ENCODE measurements at places on chromosomes 12 and 14. TPM values are rescaled to one million over a fixed set of nuclear protein-coding genes. Genes with fewer than 3 reads are reported as not detected.

DNA sequence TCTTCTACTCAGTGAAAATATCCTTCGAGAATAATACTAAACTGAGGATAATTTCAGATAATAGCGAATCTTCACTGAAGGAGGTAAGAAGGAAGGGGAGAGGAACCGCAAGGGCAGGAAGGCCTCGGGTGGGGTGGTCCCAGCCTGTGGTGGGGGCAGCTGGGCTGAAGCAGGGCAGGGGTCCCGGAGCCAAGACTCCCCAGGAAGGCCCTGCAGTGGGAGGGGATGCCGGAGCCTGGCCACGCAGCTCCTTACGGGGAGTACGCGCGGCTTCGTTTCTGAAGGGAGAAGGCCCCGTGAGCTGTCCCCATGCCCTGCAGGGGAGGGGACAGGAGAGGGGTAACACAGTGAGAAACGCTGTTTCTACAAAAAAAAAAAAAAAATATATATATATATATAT lies 21.2 kb downstream of the STX2 start:
- H3K4me1 ChIP-seq: peaks cover 9% of the 10 kb centered on the region
- H3K27ac ChIP-seq: no peak overlapping the region
- H3K36me3 ChIP-seq: peaks cover 9% of the 10 kb centered on the region
- DNase-seq: no peak

GRCh38 chr12:83945871-83946270 lies 966.7 kb downstream of the SLC6A15 start:
- DNase-seq: no peak
- no peaks in the 10 kb centered on the region for H3K27me3 ChIP-seq
- H3K27ac ChIP-seq: no peak overlapping the region

GRCh38 chr12:120085920-120086645 lies 30.5 kb downstream of the RAB35 start:
- H3K36me3 ChIP-seq: peaks cover 3% of the 10 kb centered on the region
- peak overlapping the region; percentile 88 for H3K4me3 ChIP-seq
- peak overlapping the region; percentile 93 for H3K27ac ChIP-seq
- H3K27me3 ChIP-seq: peaks cover 12% of the 10 kb centered on the region
- peaks cover 18% of the 10 kb centered on the region for H3K4me1 ChIP-seq

DNA sequence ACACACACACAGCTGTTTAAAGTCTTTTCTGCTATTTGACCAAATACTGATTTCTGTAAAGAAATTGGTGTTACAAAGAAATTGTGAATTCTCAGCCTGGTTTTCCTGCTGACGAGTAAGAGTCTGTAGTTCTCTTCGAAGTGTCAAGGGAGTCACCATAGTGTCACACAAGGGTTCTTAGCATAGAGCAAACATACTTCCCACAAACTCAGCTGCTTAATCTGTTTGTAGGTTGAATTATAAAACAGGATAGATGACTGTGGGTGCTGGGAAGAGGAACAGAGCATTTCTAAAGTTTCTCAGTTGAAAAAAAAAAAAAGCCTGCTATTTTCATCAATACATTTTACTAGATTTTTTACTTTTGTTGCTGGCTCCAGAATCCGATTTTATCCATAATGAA lies 82.9 kb downstream of the FOXA1 start:
- H3K36me3 ChIP-seq: no peaks in the 10 kb centered on the region
- no peaks in the 10 kb centered on the region for H3K4me1 ChIP-seq
- H3K27me3 ChIP-seq: no peaks in the 10 kb centered on the region
- no peak overlapping the region for H3K4me3 ChIP-seq

- H3K4me3 ChIP-seq: no peak overlapping the region
- peaks cover 43% of the 10 kb centered on the region for H3K36me3 ChIP-seq
- peak; percentile 7 for DNase-seq
- no peaks in the 10 kb centered on the region for H3K27me3 ChIP-seq
- H3K4me1 ChIP-seq: peaks cover 21% of the 10 kb centered on the region
These were observed 204.9 kb upstream of the BCL2L14 start for GRCh38 chr12:11865824-11866223.

FLRT2 gene
- total RNA-seq: 49.7 TPM

ACOT6 gene
- not detected for total RNA-seq

- no peak overlapping the region for H3K27ac ChIP-seq
- DNase-seq: no peak
- peaks cover 20% of the 10 kb centered on the region for H3K36me3 ChIP-seq
- no peak overlapping the region for H3K4me3 ChIP-seq
- peaks cover 29% of the 10 kb centered on the region for H3K4me1 ChIP-seq
These were observed 11.6 kb upstream of the IFNG-AS1 start for GRCh38 chr12:67977668-67978067.

GRCh38 chr12:132275110-132275531 lies 54.3 kb downstream of the GALNT9 start:
- H3K4me1 ChIP-seq: peaks cover 6% of the 10 kb centered on the region
- H3K27ac ChIP-seq: no peak overlapping the region
- peak; percentile 45 for DNase-seq
- peak overlapping the region; percentile 66 for H3K4me3 ChIP-seq

ERP29 gene
- 94.0 TPM for total RNA-seq

DNA sequence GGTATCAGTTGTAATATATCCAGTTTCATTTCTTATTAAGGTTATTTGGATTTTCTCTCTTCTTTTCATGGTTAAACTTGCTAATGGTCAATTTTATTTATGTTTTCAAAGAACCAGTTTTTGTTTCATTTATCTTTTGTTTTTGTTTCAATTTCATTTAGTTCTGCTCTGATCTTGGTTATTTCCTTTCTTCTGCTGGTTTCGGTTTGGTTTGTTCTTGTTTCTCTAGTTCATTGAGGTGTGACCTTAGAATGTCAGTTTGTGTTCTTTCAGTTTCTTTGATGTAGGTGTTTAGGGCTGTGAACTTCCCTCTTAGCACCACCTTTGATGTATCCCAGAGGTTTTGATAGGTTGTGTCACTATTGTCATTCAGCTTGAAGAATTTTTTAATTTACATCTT lies 145.6 kb upstream of the SLCO1B1 start:
- no peaks in the 10 kb centered on the region for H3K4me1 ChIP-seq
- H3K4me3 ChIP-seq: no peak overlapping the region
- no peak for DNase-seq
- H3K27me3 ChIP-seq: no peaks in the 10 kb centered on the region
- no peak overlapping the region for H3K27ac ChIP-seq

DNA sequence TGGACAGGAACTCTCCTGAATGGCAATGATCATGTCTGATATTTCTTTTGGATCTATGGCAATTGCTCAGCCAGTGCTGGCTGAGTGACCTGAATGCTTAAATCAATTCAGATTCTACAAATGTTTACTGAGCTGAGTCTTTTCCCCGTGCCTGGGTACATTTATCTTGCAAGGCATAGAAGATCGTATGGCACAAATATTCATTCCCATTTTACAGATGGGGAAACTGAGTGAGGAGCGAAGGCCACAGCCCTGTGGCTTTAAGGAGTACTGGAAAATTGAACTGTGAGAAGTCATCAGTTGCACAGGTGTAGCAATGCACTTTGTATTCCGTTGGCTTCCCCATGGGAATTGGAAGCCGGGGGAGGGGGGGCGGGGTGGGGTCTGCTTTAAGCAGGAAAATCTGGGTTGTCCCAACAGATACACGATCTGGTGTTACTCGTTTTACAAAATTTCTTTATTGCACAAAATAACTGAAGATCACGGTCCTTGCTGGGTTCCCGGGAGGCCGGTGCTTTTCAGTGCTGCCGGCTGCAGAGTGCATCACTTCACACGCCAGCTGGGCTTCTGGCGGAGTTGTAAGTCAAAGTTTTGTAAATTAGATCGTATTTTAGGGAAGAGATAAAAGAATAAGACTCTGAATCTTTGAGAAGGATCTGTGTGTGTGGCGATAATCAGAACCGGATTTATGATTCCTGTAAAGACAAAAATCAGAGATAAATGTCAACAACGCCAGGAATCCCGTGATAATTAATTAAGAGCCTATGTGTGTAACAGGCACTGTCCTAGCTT lies 75.0 kb upstream of the MAP1LC3B2 start:
- no peak overlapping the region for H3K4me3 ChIP-seq
- H3K4me1 ChIP-seq: peaks cover 10% of the 10 kb centered on the region
- no peak overlapping the region for H3K27ac ChIP-seq
- no peak for DNase-seq
- peaks cover 5% of the 10 kb centered on the region for H3K27me3 ChIP-seq
- peaks cover 16% of the 10 kb centered on the region for H3K36me3 ChIP-seq

GRCh38 chr14:101444116-101444515 lies 117.2 kb upstream of the DIO3 start:
- H3K27me3 ChIP-seq: peaks cover 23% of the 10 kb centered on the region
- H3K4me3 ChIP-seq: no peak overlapping the region
- H3K27ac ChIP-seq: no peak overlapping the region
- DNase-seq: no peak
- H3K36me3 ChIP-seq: no peaks in the 10 kb centered on the region

CD4 gene
- total RNA-seq: not detected

DTX1 gene
- total RNA-seq: not detected

NDUFB1 gene
- total RNA-seq: 132 TPM

DNA sequence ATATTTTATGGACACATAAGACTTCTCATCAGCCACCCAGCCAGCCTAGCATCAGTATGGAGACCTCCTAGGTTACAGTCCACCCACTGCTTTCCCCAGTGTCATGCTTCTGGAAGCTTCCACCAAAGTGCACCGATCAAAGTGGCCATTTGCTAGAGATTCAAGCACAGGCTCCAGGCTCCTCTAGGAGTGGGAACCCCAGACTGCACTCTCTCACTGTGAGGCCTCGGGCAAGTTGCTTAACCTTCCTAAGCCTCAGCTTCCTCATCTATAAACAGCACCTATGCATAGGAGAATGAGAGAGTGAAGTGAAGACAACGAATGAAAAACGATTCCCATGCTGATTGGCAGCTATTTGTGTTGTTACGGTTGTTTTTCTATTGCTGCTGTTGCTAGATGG lies 94.4 kb downstream of the DICER1 start:
- DNase-seq: no peak
- H3K4me1 ChIP-seq: peaks cover 10% of the 10 kb centered on the region
- H3K4me3 ChIP-seq: no peak overlapping the region
- no peaks in the 10 kb centered on the region for H3K36me3 ChIP-seq

DNA sequence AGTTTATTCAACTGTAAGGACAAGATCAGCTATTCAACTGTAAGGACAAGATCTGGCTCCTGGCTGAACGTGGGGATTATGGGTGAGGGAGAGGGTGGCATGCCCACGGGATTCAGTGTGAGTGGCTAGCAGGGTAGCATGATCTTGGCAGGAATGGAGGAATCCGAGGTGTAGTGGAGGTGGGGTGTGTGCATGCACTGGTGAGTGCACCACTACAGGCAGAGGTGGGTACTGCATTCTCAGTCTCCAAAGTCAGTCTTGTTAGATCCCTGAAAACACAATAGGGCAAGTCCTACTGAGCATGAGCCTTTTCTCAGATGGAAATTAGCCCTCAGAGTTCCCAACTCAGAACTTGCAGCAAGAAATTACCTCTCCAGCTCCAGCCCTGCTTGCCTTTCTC lies 32.2 kb upstream of the DCD start:
- no peak overlapping the region for H3K27ac ChIP-seq
- no peak overlapping the region for H3K4me3 ChIP-seq
- peaks cover 9% of the 10 kb centered on the region for H3K27me3 ChIP-seq
- no peaks in the 10 kb centered on the region for H3K36me3 ChIP-seq
- peak; percentile 28 for DNase-seq

- H3K4me3 ChIP-seq: peak within 1 kb of the TSS; percentile 87
- H3K27ac ChIP-seq: peak within 1 kb of the TSS; percentile 86
- DNase-seq: peak; percentile 55
- no peaks in the 10 kb centered on the region for H3K36me3 ChIP-seq
- H3K27me3 ChIP-seq: no peaks in the 10 kb centered on the region
These were observed at the start of gene TSPAN9 for GRCh38 chr12:3076730-3077571. Gene TSPAN9 (plus strand): TSS chr12:3077379. CDS start chr12:3201194, 123,815 bp downstream.

GRCh38 chr12:33486058-33486457 lies 46.4 kb upstream of the SYT10 start:
- no peak for DNase-seq
- no peak overlapping the region for H3K27ac ChIP-seq
- H3K27me3 ChIP-seq: no peaks in the 10 kb centered on the region
- no peaks in the 10 kb centered on the region for H3K4me1 ChIP-seq
- H3K36me3 ChIP-seq: no peaks in the 10 kb centered on the region

GRCh38 chr14:66709291-66709690 lies 201.3 kb downstream of the GPHN start:
- no peaks in the 10 kb centered on the region for H3K27me3 ChIP-seq
- no peaks in the 10 kb centered on the region for H3K36me3 ChIP-seq
- no peak overlapping the region for H3K4me3 ChIP-seq
- no peak for DNase-seq
- no peaks in the 10 kb centered on the region for H3K4me1 ChIP-seq

DNA sequence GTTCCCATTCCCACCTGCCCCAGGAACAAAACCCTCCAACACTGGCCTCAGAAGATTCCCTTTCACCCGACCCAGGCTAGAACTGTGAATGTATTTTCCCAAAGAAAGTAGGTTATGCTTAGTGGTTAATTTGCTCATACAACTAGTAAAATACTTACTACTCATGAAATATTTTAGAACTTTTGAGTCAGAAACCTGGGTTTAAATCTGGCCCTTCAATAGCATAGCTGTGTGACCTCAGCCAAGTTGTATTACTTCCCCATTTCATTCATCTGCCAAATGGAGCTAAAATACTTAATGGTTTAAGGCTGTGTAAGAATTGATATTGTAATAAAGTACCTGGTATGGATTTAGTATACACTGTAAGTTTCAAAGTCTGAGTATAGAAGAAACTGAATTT lies 69.1 kb upstream of the DNM1L start:
- no peak overlapping the region for H3K27ac ChIP-seq
- H3K4me1 ChIP-seq: peaks cover 17% of the 10 kb centered on the region
- no peaks in the 10 kb centered on the region for H3K36me3 ChIP-seq

DNA sequence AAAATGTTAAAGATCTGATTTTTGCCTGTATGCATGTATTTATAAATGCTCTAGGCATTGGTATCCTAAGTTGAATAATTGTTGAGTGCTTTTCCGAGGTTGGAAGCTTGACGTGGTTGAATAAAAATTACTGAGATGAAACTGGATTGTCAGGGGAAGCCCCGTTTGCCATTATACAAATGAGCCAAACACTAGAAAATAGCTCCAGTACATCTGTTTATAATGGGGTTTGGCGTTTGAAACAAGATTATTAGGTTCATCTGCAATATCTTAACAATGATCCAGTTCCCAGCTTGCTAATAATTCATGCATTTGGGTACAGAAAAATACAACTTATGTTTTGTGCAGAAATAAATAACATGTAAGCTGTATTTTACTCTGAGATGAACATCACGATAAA lies 789.6 kb downstream of the GALC start:
- no peaks in the 10 kb centered on the region for H3K36me3 ChIP-seq
- H3K4me1 ChIP-seq: no peaks in the 10 kb centered on the region
- no peak for DNase-seq
- H3K27me3 ChIP-seq: no peaks in the 10 kb centered on the region
- no peak overlapping the region for H3K27ac ChIP-seq
